A549 treated with Mapracorat at 1 μM for 4 hours (cell line): ENCODE measurements at places on chromosomes 7 and 10. TPM values are rescaled to one million over a fixed set of nuclear protein-coding genes. Genes with fewer than 3 reads are reported as not detected.

Gene TFEC
- total RNA-seq: 0.22 TPM in 1 of 5 replicates, not detected in the others

Gene INA
- 18.3 to 27.6 TPM (median 21.0 TPM) in 5 replicates for total RNA-seq

Gene PKD1L1
- 0.07 to 0.44 TPM (median 0.32 TPM) in 5 replicates for total RNA-seq

Gene NRCAM
- total RNA-seq: 77.0 to 105 TPM (median 98.6 TPM) in 5 replicates

Gene COL28A1
- 0.45 to 0.98 TPM (median 0.65 TPM) in 5 replicates for total RNA-seq

Gene CCDC146
- 0.48 to 0.84 TPM (median 0.50 TPM) in 5 replicates for total RNA-seq

Gene MRPS33
- total RNA-seq: 105 to 135 TPM (median 112 TPM) in 5 replicates
